IPS-NIHi11 (cell line): ENCODE measurements at places on chromosomes 4 and X.
A peak's percentile ranks its signal among the peaks of the same experiment; 100 is the strongest.

DNA sequence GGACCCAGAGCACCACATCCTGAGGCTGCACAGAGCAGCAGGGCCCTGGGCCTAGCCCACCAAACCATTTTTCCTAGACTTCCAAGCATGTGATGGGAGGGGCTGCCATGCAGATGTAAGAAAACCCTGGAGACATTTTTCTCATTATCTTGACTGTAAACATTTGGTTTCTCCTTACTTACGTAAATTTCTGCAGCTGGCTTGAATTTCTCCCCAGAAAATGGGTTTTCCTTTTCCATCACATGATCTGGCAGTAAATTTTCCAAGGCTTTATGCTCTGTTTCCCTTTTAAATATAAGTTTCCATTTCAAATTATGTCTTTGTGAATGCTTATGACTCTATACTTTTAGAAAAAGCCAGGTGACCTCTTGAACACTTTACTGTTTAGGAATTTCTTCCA lies 945.9 kb upstream of the NDST4 start:
- no peak for DNase-seq

DNA sequence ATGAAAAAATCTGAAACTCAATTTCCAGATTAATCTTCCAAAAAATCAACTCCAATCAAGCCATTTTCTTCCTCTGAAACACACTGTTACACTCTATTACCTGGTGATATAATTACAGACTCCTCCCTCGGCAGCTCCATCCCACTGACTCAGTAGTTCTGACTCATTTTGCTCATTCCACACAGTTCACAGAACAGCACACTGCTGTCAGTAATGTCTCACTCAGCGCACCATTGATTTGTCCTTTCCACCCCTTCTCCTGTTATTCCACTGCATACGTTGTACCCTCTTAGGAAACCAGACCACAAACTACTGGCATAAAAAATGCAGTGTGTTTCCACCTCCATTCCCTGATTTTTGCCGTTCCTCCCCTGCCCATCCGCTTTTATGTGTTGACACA lies 212.7 kb downstream of the SLIT2 start:
- DNase-seq: no peak

- DNase-seq: no peak
These were observed 37.0 kb upstream of the GPRIN3 start for GRCh38 chr4:89344571-89344970.

DNA sequence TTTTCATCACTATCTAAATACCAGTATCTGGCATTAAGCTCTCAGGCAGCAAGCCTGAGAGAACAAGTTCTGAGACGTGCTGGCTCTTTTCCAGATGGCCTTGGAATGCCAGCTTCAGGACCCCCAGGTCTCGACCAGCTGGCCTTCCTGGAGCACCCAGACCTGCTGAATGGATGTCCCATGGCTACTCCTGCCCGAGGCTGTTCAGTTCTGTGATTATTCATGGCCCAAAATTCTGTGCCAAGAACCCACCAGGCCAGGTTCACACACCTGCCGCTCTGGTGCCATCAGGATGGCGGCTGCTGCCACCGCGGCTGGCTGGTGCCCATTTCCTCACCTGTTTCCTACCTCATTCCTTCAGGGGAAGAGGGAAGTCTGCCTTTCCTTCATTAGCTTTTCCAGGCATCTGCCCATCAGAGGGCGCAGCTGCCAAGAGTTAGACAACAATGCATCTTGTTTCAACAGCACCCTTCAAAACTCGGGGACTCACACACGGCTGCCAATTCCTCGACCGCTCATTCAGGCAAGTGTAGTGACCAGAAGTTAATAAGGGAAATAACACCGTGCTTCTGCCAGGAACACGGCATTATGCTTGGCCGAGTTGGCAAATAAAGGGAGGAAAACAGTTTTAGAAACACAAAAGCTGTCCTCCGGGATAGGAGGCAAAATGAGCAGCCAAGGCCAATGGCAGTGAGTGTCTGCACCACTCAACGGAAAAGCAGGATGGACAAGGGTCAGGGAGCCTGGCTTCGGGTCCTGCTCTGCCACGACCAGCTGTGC lies 173.8 kb downstream of the NSUN7 start:
- DNase-seq: no peak

- DNase-seq: no peak
These were observed 51.7 kb downstream of the GASK1B start for GRCh38 chr4:158121161-158121579.

DNA sequence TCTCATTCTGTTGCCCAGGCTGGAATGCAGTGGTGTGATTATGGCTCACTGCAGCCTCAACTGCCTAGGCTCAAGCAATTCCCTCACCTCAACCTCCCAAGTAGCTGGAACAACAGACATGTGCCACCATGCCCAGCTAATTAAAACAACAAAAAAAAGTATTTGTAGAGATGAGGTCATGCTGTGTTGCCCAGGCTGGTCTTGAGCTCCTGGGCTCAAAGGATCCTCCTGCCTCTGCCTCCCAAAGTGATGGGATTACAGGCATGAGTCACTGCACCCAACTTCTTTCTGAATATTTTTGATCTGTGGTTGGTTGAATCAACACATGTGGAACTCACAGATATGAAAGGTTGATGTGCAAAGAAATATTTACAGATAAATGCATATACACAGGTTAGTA lies 18.5 kb upstream of the SEPTIN11 start:
- no peak for DNase-seq

- DNase-seq: no peak
These were observed 395.8 kb downstream of the NAF1 start for GRCh38 chr4:162770761-162771490.

DNA sequence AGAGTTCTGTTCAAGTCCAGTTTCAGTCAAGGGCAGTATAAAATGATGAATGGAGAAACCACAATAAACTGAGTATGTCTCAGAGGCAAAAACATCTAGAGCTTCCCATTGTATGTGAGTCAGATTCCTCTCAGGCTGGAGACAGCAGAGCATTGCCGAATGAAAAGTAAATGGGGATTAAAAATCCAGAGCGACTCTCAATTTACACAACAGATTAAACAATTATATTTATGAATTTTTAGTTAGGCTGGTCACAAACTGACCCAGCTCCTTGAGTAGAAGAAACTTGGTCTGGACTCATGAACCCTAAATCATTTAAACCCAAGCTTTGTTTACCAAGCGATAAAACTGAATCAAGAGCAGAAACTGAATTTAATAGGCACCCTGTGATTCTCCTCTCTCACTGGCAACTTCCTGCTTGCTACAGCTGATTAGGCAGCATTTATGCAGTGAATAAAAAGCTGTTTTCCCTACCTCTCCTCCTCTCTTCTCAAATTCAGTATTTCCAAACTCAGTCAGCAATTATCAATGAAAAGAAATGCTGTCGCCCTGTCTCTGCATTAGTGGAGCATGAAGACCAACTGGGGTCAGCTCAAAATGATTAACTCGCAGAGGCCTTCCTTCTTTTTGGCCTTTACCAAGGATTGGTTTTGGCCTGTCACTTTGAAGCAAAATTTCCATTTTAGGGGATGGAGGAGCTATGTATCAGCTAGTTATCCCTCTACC lies 568.0 kb downstream of the PDHA2 start:
- DNase-seq: peak; percentile 6

- no peak for DNase-seq
These were observed 103.9 kb downstream of the STIM2 start for GRCh38 chr4:26964512-26964911.

- no peak for DNase-seq
These were observed 36.8 kb upstream of the AGA start for GRCh38 chr4:177479063-177479462.

DNA sequence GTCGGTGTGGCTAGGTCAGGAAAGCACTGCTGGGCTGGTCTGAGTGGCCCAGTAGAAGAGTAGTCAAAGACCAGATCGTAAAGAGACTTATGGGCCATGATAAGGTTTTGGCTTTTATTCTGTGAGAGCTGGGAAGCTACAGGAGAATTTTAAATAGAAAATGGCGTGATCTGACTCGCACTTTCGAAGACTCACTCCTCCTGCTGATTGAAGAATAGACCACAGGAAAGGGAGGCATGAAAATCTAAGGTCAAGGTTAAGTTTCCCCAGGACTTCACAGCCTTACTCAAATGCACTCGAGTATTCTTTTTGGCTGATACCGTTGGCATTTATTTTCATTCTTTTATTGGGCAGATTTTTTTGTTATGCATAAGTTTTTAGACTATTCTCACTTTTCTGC lies 231.4 kb upstream of the ANKRD50 start:
- DNase-seq: no peak

- no peak for DNase-seq
These were observed 72.4 kb upstream of the LONRF3 start for GRCh38 chrX:118901991-118902390.
